ENCODE measurements at places on chromosomes 4 and X.

DNA sequence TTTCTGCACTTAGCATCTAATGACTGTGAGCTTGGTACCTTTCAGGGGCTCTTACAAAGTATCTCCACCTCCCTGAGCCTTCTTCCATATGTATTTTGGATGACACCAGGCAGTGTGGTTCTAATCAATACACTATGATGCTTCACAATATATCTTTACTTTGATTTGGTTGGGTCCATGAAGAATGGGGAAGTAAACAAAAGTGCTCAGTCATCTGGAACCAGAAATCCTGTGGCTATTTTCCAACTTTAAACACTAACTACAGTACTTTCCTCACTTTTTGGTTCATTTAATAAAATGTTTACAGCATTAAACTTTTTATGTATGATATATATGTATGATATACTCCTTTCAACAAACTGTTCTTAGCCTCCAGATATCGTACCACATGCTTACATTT, 216.4 kb upstream of the AFF2 start:
- no peak for DNase-seq

DNA sequence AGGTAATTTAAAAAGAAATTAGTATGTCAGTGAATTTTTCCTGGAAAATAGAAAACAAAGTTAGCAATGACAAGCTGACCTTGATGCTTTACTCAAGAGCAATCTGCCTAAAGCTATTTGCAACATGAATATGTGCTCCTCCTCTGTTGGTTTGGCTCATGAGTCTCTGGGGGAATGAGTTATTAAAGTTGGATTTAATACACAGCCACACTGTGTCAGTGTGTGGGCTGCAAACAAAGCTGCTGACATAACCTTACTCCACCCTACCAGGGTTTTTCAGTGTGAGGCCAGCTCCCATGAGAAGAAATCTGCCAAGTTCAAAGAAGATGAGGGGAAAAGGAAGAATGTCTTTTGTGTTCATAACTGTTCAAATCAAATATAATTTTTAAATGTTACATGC, 280.5 kb downstream of the TLL1 start:
- no peak for DNase-seq

- no peak for DNase-seq
Observed at GRCh38 chr4:141826260-141826659, 189.9 kb downstream of the IL15 start.

GRCh38 chr4:169795585-169795984, 37.8 kb upstream of the HPF1 start:
- no peak for DNase-seq

GRCh38 chr4:169205075-169205743, 65.5 kb downstream of the SH3RF1 start:
- DNase-seq = no peak

GRCh38 chr4:121375262-121375661, 5.6 kb downstream of the QRFPR start:
- no peak for DNase-seq

All from activated CD4-positive, alpha-beta T cell treated with anti-CD3 and anti-CD28 coated beads, Interleukin-2, Interleukin-4, amounts not matched to agents 100 ng/mL and 50 ng/mL, durations not matched to agents 16 hours and 8 hours (primary cell).